Heart right ventricle (tissue), 16 donors: ENCODE measurements at places on chromosomes 1 and 21.

DNA sequence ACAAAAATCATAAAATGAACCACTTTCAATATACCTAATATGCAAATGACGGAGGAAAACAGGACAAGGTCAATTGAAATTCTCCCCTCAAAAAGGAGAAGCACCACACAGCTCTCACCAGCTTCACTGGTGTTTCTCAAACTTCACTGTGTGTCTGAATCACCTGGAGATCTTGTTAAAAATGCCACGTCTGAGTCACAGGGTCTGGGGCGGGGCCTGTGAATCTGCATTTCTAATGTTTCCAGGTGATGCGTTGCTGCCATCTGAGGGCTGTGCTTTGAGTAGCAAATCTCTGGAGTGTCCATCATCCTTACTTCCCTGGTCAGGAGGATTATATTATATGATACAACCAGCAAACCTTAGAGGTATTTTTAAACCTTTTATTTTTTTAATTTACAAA is 9.0 kb downstream of the CLDN19 start:
- DNase-seq: no peak

- DNase-seq: no peak
Measured at GRCh38 chr1:240258910-240259309, 167.2 kb downstream of the FMN2 start.

DNA sequence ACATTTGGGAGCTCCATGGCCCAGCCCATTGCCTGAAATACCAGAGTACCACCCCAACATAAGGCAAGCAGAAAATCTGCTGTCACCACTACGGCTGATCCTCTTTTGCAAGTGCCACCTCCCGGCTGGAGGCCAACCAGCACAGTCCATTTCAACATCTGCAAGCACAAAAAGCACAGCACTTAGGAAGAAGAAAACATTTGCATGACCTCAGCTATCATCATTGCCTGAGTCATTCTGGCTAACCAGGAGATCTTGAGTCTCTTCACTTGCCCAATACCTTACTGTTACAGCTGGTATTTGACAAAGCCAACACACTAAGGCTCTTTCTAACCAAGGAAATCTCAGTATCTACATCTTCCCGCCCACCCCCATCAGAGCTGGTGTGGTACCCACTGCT is 55.9 kb downstream of the NEK7 start:
- DNase-seq: no peak

DNA sequence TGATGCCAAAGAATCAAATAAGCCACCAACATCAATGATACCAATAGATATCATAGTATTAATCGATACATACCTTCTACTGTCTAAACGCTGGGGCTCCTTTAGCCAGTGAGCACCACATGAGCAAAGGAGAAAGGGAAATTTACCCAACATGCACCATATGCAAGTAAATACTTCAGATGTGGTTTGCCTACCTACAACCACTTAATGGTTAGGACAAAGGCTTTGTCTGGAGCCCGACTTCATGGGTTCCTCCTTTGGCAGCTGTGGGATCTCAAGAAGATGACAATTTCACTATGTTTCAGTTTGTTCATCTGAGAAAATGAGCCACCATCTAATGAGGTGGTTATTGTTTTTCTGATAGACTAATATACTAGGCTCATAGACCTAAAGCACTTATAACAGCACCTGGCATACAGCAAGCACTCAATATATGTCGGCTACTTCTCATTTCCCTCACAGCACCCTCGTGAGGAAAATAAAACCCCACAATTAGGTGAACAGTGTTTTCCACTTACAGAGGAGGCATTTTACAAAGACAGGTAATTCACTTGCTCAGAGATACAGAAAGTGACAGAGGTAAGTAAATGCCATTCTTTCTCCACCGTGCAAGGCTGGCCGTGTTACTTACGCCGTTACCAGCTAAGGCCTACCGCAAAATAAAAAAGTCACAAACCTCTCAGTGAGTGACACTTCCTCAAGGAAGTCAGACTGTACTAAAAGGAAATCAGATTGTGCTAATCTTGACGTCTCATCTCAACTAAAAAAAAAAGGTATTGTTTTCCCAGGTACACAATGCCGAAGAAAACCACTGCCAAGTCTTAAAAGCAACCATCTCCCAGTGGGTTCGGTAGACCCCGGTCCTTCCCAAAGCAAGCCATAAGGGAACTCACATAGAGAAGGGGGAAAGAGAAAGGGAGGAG is 1.6 kb downstream of the TTC13 start:
- no peak for DNase-seq

DNA sequence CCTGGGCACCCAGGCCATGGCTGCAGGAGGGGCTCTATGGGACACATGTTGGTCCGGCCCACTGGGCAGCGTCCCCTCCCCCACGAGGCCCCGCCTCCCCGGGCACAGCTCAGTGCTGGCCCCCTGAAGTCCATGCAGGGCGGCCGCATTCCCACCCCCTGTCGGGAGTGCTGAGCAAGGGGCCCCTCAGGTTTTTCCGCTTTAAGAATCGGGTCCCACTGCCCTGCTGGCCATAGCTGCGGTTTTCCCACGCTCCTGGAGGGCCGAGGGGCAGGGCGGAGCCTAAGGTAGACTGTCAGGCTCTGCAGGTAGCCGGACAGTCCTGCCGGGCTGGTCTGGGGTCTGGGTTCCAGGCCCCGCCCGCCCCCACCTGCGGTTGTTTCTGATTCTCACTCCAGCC is 43.5 kb upstream of the CCDC27 start:
- no peak for DNase-seq

- DNase-seq: no peak
Measured at GRCh38 chr1:112462953-112463279, 45.8 kb upstream of the WNT2B start.
